Mesothelial cell of epicardium (in vitro differentiated cells): ENCODE measurements at places on chromosomes 16 and 17. TPM values are rescaled to one million over a fixed set of nuclear protein-coding genes. Genes with fewer than 3 reads are reported as not detected.

The SOX8 gene
- total RNA-seq, result 4.7 to 6.0 TPM (median 5.1 TPM) in 3 replicates

The SLC22A31 gene
- 1.1 to 1.7 TPM (median 1.1 TPM) in 3 replicates for total RNA-seq

The DPEP1 gene
- 0.36 to 0.47 TPM (median 0.38 TPM) in 3 replicates for total RNA-seq

The NPIPB8 gene
- total RNA-seq, result 0.16 to 1.2 TPM (median 0.49 TPM) in 3 replicates

The HS3ST3A1 gene
- total RNA-seq, result 8.8 to 10.2 TPM (median 10.2 TPM) in 3 replicates

The TRIM47 gene
- 2.8 to 3.1 TPM (median 2.9 TPM) in 3 replicates for total RNA-seq

The COG8 gene
- total RNA-seq, result 48.2 to 49.4 TPM (median 49.0 TPM) in 3 replicates

The GAST gene
- total RNA-seq, result not detected in 3 replicates

The NOS2 gene
- 0.18 to 0.24 TPM (median 0.20 TPM) in 3 replicates for total RNA-seq

The TEKT3 gene
- total RNA-seq, result 2.4 to 3.8 TPM (median 3.3 TPM) in 3 replicates

The ZNF205 gene
- total RNA-seq, result 15.4 to 16.7 TPM (median 16.0 TPM) in 3 replicates

The SETD1A gene
- 30.8 to 39.1 TPM (median 36.4 TPM) in 3 replicates for total RNA-seq

The RPGRIP1L gene
- total RNA-seq, result 19.8 to 22.0 TPM (median 20.6 TPM) in 3 replicates

The PPP1R1B gene
- 0.58 to 0.75 TPM (median 0.75 TPM) in 3 replicates for total RNA-seq

The MT4 gene
- total RNA-seq, result not detected in 3 replicates

The FNDC8 gene
- not detected in 3 replicates for total RNA-seq

The KIF2B gene
- not detected in 3 replicates for total RNA-seq

The PLEKHG4 gene
- 13.4 to 15.5 TPM (median 15.4 TPM) in 3 replicates for total RNA-seq

The SNAI3 gene
- total RNA-seq, result 0.29 to 0.69 TPM (median 0.43 TPM) in 3 replicates

The SPEM3 gene
- not detected in 3 replicates for total RNA-seq

The RGS11 gene
- 3.4 to 4.0 TPM (median 3.5 TPM) in 3 replicates for total RNA-seq

The OR1G1 gene
- total RNA-seq, result not detected in 3 replicates

The ADAD2 gene
- 0.34 TPM in 1 of 3 replicates, not detected in the others for total RNA-seq

The PSMD3 gene
- total RNA-seq, result 107 to 111 TPM (median 110 TPM) in 3 replicates

The CPPED1 gene
- 7.7 to 8.7 TPM (median 7.8 TPM) in 3 replicates for total RNA-seq

The RAMP2 gene
- 19.5 to 22.3 TPM (median 21.6 TPM) in 3 replicates for total RNA-seq

The PLEKHH3 gene
- 35.9 to 38.2 TPM (median 37.8 TPM) in 3 replicates for total RNA-seq

The ZNF385C gene
- 2.2 to 2.9 TPM (median 2.5 TPM) in 3 replicates for total RNA-seq

The RRAD gene
- total RNA-seq, result 2.7 to 3.7 TPM (median 2.9 TPM) in 3 replicates

The KIF18B gene
- total RNA-seq, result 19.0 to 20.2 TPM (median 19.2 TPM) in 3 replicates

The KRT9 gene
- not detected in 3 replicates for total RNA-seq

The GPR142 gene
- 0.18 TPM in 1 of 3 replicates, not detected in the others for total RNA-seq

The CDH8 gene
- 18.8 to 22.6 TPM (median 20.2 TPM) in 3 replicates for total RNA-seq

The KRTAP16-1 gene
- not detected in 3 replicates for total RNA-seq

The NPB gene
- total RNA-seq, result 0.75 to 1.7 TPM (median 1.2 TPM) in 3 replicates

The FOXN1 gene
- 0.34 to 0.42 TPM (median 0.34 TPM) in 3 replicates for total RNA-seq

The TUBG2 gene
- 30.6 to 33.7 TPM (median 33.4 TPM) in 3 replicates for total RNA-seq

The C1QL1 gene
- 2.2 to 3.1 TPM (median 3.0 TPM) in 3 replicates for total RNA-seq

The LASP1 gene
- total RNA-seq, result 144 to 152 TPM (median 146 TPM) in 3 replicates

The PKMYT1 gene
- 21.1 to 22.0 TPM (median 21.8 TPM) in 3 replicates for total RNA-seq

The PLLP gene
- 1.1 to 1.8 TPM (median 1.2 TPM) in 3 replicates for total RNA-seq

The MPV17L gene
- total RNA-seq, result 3.1 to 3.9 TPM (median 3.5 TPM) in 3 replicates

The SLC38A8 gene
- total RNA-seq, result not detected in 3 replicates

The SLFN14 gene
- total RNA-seq, result not detected in 3 replicates

The ZMYND15 gene
- 0.78 to 0.93 TPM (median 0.81 TPM) in 3 replicates for total RNA-seq

The MAP2K6 gene
- 21.2 to 24.1 TPM (median 21.7 TPM) in 3 replicates for total RNA-seq

The KRT32 gene
- total RNA-seq, result not detected in 3 replicates

The CANT1 gene
- 64.2 to 79.3 TPM (median 68.2 TPM) in 3 replicates for total RNA-seq

The KRTAP9-4 gene
- not detected in 3 replicates for total RNA-seq

The RCVRN gene
- total RNA-seq, result 1.2 to 1.8 TPM (median 1.3 TPM) in 3 replicates

The DNAH3 gene
- total RNA-seq, result not detected in 3 replicates

The SLC5A10 gene
- 0.14 to 0.25 TPM (median 0.24 TPM) in 3 replicates for total RNA-seq

The TMEM204 gene
- total RNA-seq, result 6.6 to 7.7 TPM (median 6.9 TPM) in 3 replicates

The PITPNM3 gene
- total RNA-seq, result 1.9 to 2.4 TPM (median 2.3 TPM) in 3 replicates

The CBX2 gene
- 47.1 to 49.7 TPM (median 48.6 TPM) in 3 replicates for total RNA-seq

The TGFB1I1 gene
- 35.5 to 39.4 TPM (median 38.1 TPM) in 3 replicates for total RNA-seq

The FBXO39 gene
- total RNA-seq, result not detected in 3 replicates

The MSLN gene
- 5.0 to 5.8 TPM (median 5.7 TPM) in 3 replicates for total RNA-seq

The PDE6G gene
- 0.59 to 1.4 TPM (median 1.00 TPM) in 3 replicates for total RNA-seq

The GSDMA gene
- total RNA-seq, result not detected in 3 replicates
